ENCODE measurements at places on chromosomes 13 and 19. TPM values are rescaled to one million over a fixed set of nuclear protein-coding genes. Genes with fewer than 3 reads are reported as not detected.

Gene ELSPBP1
- not detected for polyA plus RNA-seq

- no peak for DNase-seq
These were observed 235.9 kb downstream of the NHLRC3 start for GRCh38 chr13:39273953-39274738.

DNA sequence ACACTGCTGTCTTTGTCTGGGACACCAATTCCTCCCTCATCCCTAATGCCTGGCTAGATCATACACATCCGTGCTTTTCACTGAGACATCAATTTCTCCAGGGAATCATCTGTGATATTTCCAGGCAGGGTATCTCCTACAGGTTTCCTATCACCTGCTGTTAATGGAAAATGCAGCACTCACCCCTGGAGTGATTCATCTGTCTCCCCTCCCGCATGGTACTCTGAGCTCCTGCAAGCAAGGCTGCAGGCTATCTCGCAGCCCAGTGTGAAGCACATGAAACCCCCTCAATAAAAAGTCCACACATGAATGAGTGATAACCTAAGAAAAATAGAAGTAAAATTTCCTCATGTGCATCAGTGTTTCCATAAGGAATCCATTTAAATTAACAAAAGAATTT is 38.5 kb downstream of the SERTM1 start:
- DNase-seq = no peak

Gene PALM3
- polyA plus RNA-seq = 15.9 TPM

Gene APC2
- 1.1 TPM for polyA plus RNA-seq

- DNase-seq = no peak
These were observed 29.2 kb downstream of the SYDE1 start for GRCh38 chr19:15136234-15136954.

Gene RASGRP4
- polyA plus RNA-seq = 2.6 TPM

Gene CBY2
- not detected for polyA plus RNA-seq

Gene TMEM59L
- 36.1 TPM for polyA plus RNA-seq

Gene TRAPPC6A
- 24.3 TPM for polyA plus RNA-seq

GRCh38 chr19:18329035-18329376 is 6.1 kb upstream of the LSM4 start:
- DNase-seq = no peak

Gene ARRDC5
- not detected for polyA plus RNA-seq

DNA sequence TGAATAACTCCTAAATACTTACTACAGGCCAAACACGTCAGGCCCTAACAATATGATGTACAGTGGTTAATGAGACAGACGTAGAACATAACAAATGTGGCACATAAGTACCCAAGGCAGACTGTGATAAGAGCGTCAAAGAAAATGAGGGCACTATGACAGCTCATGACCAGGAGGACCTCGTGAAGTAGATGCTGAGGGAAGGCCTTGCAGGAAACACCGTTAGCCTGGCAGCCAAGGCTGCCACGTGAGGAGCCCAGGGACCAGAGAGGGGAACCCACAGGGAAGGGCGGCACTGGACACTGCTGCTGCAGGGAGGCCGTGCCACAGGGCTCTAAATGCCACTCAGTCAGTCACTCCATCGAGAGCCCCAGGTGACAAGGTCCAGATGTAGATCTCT is 5.7 kb downstream of the TUBGCP3 start:
- DNase-seq = no peak

Gene ZNF470
- polyA plus RNA-seq = 8.4 TPM

DNA sequence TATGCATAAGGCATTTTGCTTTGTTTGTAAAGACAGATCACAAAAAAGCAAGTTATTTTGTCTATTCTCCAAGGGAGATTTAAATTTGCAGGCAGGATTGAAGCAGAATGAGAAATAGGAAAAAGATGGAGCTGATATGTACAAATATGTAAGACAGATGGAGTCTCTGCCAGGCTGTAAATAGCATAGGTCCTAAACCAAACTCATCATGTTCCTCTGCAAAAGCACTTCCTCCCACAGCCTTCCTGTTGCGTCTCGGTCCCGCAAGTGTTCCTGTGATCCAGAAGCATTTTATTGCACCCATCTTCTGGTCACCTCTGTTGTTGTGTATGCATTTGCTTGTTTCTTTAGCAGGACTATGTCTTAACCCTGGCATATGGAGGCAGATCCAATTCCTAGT is 95.7 kb upstream of the CLDN10 start:
- no peak for DNase-seq

DNA sequence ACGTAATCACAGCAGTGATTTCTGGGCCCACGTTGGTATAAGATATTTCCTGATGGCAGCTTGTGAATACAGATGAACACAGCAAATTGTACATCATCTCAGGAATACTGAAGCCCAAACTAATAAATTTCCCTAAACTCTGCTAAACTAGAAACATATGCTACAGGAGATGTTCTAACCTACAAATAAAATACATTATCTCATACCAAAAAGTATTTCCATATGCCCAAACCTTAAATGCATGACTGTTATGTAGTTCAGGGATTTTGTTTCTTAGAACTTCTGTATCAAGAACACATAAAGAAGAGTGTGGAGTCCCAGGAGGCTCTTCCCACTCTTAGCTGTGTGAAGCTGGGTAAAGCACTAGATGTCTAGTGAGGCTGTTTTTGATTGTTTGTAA is 138.4 kb downstream of the RFC3 start:
- no peak for DNase-seq

GRCh38 chr13:50831512-50831911 is 12.0 kb downstream of the DLEU7 start:
- DNase-seq = no peak

GRCh38 chr19:14379294-14380065 is 1.8 kb upstream of the ADGRE5 start:
- no peak for DNase-seq

Gene KLC3
- polyA plus RNA-seq = 0.63 TPM

Gene CGB2
- not detected for polyA plus RNA-seq

Gene SRRM5
- 2.5 TPM for polyA plus RNA-seq

- no peak for DNase-seq
These were observed 114.9 kb upstream of the SOX1 start for GRCh38 chr13:111952032-111952431.

DNA sequence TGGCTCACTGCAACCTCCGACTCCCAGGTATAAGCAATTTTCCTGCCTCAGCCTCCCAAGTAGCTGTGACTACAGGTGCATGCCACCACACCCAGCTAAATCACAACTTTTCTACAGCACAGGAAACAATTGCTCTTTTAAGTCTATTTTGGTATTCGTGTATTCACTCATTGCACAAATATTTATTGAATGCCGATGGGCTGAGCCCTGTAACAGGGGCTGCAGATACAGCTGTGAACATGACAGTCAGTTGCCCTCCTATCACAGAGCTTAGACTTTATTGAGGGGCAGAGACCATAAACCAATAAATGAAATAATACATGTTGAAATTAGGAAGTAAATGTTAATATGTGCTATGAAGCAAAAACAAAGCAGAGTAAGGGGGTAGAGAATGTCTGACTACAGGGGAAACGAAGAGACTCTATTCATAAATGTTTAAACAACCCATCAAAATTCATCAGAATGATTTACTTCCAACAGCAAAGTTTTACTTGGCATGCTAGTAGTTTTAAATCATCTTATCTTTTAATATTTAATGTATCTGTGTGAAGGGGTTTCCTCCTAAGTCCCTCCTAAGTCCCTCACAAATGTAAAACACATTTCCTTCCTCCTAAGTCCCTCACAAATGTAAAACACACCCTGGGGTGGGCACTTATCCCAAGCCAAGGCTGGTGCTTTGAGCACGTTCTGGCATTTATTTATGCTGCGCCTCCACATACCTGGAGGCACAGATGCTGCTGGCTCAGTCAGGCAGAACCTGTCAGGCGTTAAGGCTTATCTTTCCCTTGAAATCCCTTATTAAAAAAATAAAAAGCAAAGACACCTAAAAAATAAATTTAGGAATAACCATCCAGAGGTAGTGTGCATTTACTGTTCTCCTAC is 140.8 kb downstream of the MIPEP start:
- DNase-seq = no peak
